CD4-positive, alpha-beta T cell treated with Interleukin-4 for 4 hours (primary cell): ENCODE measurements at places on chromosomes 2 and 18.

- DNase-seq: no peak
Observed at GRCh38 chr2:149037851-149038250, 648 bp upstream of the LYPD6B start.

DNA sequence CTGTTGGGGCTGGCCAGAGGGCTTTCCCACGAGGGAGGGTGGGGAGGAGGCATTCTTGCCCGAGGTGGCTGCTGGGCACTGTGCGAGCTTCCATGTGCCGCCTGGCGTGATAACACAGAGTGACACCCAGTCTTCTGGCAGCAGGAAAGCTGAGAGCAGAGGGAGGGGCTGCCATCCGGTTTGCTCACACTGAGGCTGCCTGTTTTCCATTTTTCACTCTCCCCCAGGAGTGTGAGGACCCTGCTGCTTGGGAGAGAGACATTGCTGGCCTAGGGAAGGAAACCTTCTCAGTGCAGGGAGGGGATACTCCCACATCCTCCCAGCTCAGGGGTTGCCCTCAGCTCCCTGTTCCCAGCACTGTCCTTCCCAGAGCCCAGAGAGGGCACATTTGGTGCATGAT, 73.1 kb downstream of the INHBB start:
- no peak for DNase-seq

- DNase-seq: no peak
Observed at GRCh38 chr2:233449921-233450863, 95.9 kb downstream of the DGKD start.

DNA sequence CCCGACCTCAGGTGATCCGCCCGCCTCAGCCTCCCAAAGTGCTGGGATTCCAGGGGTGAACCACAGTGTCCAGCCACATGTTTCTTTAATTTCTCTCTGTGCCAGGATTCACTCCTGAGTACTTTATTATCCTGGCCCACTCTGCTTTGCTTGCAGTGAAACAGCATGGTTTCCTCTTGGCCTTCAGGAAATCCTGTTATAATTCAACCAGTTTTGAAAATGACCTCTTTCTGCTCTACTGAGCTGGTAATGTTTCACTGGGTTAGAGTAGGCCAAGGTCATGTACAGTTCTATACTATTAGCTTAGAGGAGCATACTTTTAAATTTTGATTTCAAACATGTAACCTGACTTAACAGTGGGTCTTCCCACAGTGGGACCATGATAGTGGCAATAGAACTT, 90.6 kb upstream of the PELI1 start:
- DNase-seq: no peak

- no peak for DNase-seq
Observed at GRCh38 chr2:158998551-158999248, 30.3 kb downstream of the TANC1 start.

DNA sequence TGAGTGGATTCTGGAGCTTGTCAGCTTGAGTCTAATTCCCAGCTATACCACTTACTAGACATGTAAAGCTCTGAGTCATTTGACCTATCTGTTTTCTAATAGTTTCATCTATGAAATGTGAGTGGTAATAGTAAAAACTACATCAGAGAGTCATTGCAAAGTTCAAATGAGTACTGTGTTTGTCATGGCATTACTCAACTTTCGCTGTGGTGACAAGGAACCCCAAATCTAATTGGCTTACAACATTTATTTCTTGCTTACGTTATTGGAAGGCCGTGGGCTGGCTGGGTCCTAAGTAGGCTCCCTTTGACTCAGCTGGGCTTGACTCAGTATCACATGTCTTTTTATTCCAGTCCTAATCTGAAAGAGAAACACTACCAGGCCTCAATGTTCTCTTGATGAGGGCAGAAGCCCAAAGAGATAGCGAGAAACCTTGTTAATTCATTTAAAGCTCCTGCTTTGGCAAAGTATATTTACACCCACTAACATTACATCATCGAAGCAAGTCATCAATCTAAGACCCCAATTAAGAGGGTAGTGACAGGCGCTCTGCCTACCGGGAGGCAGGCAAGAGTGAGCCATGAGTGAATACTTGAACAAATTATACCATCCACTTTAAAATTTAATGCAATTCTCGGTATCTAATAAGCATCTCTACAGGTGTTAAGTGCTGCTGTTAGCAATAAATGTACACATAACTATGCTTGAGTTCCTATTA, 431.8 kb upstream of the SPHKAP start:
- DNase-seq: no peak

- peak; percentile 87 for DNase-seq
Observed at GRCh38 chr2:73830871-73831401, 2.2 kb downstream of the STAMBP start.

- peak; percentile 80 for DNase-seq
Observed at GRCh38 chr2:191679818-191680600, 2.1 kb downstream of the NABP1 start.

GRCh38 chr2:134634054-134634753, 84.6 kb downstream of the TMEM163 start:
- no peak for DNase-seq

GRCh38 chr2:212592695-212593094, 54.1 kb upstream of the ERBB4 start:
- DNase-seq: no peak

DNA sequence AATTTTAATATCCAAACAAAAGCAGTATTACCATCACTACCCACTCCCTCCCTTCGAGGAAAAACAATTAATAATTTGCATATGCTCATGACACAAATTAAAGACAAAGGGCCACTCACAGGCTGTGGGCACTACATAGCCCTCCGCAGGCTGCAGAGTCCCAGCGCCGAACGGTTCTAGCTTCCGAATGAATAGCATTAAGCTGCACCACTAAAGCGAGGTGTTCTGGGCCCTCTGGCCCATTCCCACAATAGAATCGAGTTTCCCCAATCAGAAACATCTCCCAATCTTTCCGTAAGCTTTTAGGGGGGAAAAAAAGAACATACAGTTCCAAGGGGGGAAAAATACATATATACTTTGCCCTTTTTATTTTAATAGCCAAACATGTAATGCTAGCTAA, 14.5 kb upstream of the SIX3 start:
- no peak for DNase-seq

DNA sequence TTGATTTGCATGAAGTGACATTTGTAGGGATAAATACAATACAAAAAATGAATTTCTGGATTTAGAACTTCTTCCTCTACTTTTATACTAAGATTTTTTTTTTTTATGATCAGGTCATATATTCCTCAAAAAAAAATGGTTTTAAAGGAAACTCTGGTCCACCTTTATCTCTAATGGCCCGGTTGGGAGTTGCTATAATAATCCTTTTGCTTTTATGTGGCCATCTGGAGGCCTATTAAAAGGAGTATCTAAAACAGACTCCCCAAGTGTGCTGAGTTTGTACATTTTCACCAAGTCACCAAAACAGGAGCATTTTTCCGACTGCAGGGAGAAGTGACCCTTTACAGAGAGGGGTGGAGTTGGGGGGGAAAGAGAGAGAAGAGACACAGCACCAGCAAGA, 329.2 kb upstream of the FIGN start:
- no peak for DNase-seq

GRCh38 chr18:66510357-66511045, 93.4 kb downstream of the CDH19 start:
- DNase-seq: no peak

- no peak for DNase-seq
Observed at GRCh38 chr2:197620133-197620532, 55.3 kb downstream of the RFTN2 start.

DNA sequence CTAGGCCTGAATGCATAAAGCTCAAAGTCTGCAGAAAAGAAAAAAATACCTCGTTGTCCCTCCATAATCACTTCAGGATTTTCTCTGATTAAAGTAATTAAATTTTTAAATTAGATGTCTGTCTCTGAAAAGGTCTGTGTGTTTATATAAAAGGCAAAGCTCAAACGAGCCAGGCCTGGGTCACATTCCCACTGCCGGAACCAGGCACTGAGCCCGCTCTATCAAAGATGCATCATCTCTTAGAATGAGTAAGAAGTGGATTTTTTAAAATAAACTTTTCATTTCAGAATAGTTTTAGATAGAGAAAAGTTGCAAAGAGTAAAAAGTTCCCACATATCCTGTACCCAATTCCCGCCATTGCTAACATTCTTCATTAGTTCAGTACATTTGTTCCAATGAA, 202.1 kb upstream of the KYNU start:
- DNase-seq: no peak

DNA sequence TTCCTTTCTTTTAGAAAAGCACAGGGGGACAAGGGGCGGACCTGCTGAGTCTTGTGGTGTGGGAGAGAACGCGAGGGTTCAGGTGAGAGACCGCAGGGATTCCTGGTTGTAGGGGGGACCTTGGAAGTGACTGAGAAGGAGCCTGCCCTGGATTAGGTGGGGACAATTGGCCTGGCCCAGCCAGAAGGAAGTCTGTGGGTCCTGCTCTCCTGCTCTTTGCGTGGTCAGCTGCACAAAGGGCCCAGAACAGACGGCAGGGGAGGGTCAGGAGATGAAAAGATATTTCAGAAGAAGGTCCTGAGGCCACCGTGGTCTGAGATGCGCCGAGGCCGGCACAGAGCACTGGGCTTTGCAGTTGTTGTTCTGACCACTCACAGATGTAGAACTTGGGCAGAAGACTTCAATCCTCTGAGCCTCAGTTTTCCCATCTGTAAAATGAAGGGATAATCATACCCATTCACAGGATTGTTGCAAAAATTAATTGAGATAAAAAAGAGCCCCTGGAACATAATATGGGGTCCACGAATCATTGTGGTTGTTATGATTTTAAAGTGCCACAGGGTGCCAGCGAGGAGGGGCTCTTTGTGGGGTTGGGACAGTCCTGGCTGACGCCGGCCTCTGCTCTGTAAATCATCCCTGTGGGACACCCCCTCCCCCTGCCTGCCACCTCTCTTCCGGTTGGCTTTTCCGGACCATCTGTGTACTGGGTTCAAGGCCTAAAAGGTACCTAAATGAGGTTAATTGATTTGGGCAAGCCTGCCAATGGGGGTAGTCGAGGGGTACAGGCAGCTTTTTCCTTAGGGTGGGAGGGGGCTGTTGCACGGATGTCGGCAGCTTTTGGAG, 1.8 kb downstream of the LPIN1 start:
- DNase-seq: no peak

GRCh38 chr2:216545359-216545758, 46.7 kb downstream of the RPL37A start:
- DNase-seq: no peak
